ENCODE measurements at places on chromosomes 3 and 15.

DNA sequence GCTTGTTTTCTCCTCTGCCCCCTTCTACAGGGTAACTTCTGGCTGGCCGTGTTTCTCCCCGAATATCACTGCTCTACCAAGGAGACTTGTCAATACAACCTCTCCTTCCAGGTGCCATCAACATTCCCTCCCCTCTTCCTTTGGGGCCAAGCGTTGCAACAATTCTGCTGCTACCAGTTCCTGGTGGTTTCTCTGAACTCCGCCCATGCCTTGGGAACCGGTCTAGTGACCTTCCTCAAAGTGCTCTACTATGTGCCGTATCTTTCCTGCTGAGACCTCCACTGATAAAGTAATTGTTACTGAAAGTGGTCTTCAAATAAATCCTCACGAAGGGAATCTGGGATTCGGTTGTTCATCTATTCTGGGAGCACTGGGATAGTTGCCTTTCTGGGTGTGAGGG, 26.2 kb downstream of the PCSK6 start:
- no peak for DNase-seq

DNA sequence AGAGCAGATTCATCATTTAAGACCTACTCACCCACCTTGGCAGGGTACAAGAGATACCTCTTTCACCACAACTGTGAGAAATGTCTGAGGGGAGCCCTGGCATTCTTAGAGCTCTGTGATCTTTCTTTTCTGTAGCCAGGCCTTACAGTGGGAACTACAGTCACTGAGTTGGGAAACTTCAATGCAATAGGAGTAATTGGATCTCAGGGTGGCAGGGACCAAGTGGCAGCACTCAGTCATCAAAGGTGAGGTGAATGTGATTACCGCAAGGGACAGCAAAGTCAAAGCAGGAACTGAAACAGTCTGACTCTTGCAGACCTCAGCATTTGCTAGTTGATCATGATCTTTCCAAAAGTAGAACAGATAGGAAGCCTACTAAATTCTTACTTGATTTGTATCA, 7.2 kb upstream of the MCF2L2 start:
- DNase-seq: no peak

DNA sequence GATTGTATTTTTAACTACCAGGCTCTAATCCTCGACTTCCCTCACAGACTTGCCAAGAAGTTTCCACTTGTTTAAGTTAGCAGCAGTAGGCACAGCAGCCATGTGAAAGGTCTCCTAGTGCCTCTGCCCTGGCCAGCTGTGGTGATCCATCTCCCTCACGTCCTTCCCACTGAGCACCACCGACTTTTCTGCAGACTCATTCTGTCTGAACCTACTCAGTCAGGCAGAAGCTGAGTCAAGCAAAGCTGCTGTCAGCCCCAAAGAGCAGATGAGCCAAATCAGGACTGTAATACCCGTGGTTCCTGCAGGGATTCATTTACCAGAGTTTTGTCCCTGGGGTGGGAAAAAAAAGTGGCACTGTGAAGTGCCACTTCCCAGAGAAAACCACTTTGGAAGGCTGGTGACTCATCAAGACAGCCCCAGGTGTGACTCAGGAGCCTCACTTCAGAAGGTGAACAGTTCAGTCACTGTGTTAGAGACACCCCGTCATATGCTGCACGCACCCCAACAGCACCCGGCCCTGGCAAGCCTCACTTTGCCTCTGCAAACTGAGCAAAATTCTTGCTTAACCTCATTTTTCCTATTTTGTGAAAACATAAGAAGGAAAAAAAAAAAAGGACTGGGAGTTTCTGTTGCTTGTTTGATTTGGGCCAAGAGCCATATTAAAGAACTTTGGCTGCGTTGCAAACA, 76.0 kb downstream of the WWTR1 start:
- DNase-seq: no peak

- no peak for DNase-seq
These were observed 5.2 kb downstream of the TLE3 start for GRCh38 chr15:70092464-70093027.

DNA sequence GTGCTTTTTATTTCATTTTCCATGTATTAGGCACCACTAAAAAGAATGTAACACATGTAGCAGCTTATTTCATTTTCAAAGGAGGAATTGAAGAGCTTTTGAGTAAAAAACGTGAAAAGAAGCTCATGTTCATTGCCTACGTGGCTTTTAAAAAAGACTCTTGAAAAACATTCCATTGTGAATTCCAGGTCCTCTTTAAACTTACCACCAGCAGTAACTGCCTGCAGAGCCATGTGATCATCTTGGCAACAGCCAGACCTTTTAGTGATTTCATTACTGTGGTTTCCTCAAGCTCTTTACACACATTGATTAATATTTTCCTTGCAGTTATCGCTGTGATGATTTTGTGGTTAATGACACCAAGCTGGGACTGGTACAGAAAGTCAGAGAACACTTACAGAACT, 43.8 kb upstream of the FBXL22 start:
- no peak for DNase-seq

DNA sequence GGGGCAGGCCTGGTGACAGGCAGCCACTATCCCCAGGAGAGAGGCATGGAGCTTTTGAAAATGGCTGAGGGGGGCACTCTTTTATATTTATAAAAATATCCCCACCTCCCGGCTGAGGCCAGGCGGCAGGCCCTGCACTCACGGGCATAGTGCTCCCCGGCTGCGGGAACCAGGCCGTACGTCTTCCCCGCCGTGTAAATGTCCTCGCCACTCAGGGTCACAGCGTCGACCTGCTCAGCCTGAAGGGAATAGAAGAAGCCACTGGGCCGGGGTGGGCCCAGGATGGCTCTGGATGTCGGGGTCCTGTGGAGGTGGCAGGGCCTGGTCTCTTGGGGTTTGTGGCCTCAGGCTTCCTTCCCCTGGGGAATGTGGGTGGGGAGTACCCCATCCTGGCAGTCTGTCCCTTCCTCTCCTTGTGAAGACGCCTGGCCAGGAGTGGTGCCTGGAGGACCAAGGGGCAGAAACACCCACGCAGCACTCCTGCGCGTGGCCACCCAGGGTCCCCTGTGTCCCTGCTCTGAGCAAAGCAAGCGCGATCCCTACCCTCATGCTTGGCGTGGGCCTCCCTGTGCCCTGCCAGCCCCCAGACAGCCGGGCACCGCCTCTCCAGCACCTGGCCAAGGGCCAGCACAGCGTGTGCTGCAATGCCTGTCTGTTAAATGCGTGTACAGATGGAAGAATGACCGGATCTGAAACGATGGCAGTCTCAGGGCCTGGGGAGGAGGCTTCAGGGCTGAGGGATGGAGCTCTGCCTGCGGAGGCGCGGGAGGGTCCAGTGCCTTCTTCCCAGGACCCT, 18.9 kb downstream of the MELTF start:
- no peak for DNase-seq

DNA sequence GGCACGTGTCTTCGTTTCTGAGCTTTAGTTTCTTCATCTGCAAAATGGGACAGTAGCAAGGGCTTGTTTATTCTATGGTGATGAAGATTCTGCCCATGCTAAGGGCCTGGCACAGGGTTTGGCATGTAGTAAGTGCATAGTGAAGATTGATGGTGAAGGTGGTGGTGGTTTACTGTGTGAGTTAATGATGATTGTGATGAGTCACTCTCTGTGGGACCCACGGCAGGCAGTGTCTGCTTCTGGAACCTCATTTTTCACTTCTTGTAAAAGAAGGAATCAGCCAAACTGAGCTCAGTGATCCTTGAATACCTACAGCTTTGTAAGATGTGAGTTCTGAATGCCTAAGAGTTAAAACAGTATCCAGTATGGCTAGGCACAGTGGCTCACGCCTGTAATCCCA, 86.2 kb upstream of the LRTM1 start:
- no peak for DNase-seq

All from HL-60 (cell line).